Amniotic epithelial cell (primary cell): ENCODE measurements at places on chromosomes 16 and 17.

DNA sequence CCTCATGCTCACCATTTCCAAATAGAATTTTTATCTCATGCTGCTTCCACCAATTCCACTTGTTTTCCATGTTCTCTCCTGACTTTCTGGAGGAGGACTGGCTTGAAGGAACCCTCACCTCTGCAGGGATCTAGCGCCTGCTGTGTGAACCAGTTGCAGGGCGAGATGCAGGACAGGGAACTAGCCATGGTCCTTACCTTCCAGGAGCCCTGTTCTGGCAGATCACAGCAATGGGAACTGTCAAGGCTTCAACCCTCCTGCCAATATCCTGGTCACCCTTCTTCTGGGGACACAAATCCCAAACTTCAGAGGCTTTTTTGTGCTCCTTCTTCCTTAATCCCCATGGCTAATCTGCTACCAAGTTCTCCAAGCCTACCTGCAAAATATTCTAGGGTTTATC is 60.4 kb upstream of the MMP2 start:
- no peak for DNase-seq

GRCh38 chr17:47229535-47230443 is 20.6 kb downstream of the MYL4 start:
- DNase-seq: peak; percentile 94

DNA sequence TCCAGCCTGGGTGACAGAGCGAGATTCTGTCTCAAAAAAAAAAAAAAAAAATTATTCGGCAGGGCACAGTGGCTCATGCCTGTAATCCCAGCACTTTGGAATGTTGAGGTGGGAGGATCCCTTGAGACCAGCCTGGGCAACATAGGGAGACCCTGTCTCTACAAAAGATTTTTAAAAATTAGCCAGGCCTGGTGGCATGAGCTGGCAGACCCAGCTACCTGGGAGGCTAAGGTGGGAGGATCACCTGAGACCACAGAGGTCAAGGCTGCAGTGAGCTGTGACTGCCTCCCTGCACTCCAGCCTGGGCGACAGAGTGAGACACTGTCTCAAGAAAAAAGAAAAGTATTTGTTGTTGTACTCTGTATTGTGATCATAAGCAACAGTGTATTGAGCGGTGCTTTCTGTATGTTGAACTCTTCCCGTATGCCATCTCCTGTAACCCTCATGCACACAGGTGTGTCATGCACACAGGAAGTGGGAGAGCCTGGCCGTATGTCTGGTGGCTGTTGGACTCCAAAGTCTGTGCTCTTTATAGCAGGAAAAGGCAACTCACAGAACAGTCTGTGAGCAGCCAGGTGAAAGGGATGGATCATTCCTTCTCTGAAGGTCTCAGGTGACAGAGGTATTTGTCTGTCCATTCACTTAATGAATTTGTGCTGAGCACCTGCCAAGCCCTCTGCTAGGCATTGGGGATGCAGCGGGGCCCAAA is 17.1 kb downstream of the CDH1 start:
- no peak for DNase-seq

DNA sequence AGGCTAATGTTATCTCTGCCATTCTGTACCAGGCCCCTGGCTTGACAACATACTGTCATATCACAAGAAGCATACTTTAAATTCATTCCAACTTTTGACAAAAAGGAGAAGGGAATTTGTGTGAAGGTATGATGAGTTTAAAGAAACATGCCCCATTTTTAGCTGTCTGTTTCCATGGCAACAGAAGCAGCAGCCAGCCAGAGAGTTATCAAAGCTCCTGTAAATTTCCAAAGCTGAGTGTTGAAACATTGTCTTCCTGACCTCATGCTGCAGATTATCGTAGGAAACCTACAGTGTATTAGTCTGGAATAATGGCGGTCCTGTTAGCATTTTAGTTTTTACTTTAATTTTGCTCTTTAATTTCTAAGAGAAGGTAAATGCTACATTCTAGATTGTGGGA is 124.9 kb downstream of the MRTFB start:
- peak; percentile 67 for DNase-seq

- no peak for DNase-seq
Observed at GRCh38 chr17:33639103-33639880, 346.2 kb upstream of the ASIC2 start.

GRCh38 chr17:50265212-50265611 is 9.1 kb upstream of the TMEM92 start:
- DNase-seq: no peak

- DNase-seq: no peak
Observed at GRCh38 chr17:51734462-51734861, 424.1 kb downstream of the CA10 start.

DNA sequence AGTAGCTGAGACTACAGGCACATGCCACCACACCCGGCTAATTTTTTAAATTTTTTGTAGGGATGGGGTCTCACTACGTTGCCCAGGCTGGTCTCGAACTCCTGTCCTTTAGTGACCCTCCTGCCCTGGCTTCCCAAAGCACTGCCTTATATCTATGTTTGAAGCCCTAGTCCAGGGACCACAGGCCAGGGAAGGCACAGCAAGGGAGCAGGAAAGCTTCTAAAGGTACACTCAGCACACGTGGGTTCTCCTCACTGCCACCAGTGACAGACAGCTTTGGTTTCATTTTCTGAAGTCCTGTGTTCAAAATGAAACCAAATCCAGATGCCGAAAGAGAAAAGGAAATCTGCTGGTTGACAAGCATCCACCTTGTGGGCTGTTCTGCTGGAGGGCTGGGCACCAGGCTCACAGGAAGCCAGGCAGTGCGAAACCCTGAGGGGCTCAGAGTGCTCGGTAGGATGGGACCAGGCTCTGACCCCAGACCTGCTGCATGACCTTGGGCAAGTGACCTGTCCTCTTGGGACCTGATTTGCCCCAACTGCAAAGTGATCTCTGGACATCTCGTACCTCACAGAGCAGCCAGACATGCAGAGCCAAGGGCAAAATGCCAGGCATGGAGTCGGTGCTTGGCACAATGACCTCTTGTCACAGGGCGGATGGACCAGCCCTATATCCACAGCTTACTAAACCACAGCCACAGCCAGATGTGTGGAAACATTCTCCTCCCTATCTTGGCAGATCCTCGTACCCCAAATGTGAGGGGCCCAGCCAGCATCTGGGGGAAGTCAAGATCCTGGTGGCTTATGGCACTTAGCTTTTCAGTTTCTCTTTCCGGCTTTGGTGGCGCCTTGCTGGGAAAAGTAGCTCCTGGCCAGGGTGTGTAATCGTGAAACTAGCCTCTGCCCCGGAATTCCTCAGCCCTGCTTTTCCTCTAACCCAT is 2.8 kb upstream of the SOCS1 start:
- DNase-seq: no peak

- DNase-seq: no peak
Observed at GRCh38 chr16:69820926-69821541, 58.9 kb downstream of the WWP2 start.

GRCh38 chr17:40777459-40777858 is 4.9 kb downstream of the KRT27 start:
- DNase-seq: no peak

- peak; percentile 31 for DNase-seq
Observed at GRCh38 chr16:86195863-86196630, 297.1 kb downstream of the IRF8 start.

- DNase-seq: peak; percentile 73
Observed at GRCh38 chr17:69539781-69540319, 125.4 kb downstream of the MAP2K6 start.

DNA sequence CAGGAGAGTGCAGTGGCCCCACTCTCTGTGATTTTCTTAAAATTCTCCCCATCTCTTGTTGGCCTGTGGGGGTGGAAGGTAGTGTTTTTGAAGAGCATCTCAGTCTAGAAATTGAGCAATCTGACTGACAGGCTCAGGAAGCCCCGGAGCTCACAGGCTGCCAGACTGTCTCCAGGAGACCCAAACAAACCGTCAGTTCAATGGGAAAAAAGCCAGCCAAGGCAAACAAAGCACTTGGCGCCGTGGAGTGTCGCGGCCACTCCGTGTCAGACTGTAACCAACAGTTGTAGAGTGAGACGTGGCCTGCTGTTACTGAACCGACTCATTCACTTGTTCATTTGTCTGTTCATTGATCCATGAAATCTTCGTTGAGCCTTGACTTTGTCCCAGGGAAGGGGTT is 33.7 kb downstream of the RGS9 start:
- DNase-seq: peak; percentile 24

DNA sequence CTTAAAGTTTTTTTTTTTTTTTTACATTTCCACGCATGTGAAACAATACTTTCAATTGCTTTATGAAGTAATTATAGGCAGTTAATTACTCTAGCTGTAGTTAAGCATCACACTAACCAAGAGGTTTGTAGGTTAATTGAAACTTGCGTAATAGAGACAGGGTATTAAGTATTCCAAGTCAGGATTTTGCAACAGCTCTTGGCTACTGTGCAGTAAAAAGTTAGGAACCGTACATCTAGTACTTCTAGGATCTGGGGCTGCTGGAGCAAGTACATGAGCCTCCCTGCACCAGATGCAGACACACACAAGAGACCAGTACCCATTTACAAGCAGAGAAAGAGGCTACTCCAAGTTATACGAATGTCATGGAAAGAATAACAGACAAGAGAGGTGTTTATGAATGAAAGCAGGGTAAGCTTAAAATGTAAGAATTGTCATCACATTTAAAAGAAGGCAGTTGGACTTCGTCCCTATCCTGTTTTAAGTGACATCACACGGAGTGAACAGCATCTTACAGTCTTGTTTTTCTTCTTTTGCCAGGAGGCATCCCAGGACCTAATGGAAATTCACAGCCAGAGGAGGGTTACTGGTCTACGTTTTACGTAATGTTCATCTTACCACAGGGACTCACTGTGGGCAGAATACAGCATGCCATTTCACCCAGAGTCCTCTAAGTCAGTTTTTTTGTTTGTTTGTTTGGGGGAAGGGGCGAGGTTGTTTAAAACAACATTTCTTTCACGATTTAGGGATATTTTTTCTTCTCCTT is 379.6 kb upstream of the PSMD7 start:
- DNase-seq: no peak

DNA sequence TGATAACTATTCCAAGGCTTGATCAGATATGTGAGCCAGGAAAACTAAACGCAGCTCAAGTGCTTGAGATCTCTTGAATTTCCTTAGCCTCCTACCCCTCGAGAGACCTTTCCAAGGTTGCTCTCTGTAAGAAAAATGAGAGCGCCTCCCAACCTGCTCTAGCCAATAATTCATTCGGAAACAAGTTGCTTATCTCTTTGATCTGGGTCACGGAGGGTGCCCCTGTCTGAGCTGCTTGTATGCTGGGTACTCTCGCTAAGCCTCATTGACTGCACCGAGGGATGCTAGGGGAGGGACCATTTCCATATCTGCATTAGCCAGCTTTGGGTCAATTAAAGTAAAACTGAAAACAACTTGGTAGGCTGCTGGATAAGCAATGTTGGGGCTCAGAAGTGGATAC is 70.1 kb upstream of the SHISA6 start:
- DNase-seq: no peak

- DNase-seq: no peak
Observed at GRCh38 chr16:53565296-53565863, 62.4 kb upstream of the AKTIP start.

DNA sequence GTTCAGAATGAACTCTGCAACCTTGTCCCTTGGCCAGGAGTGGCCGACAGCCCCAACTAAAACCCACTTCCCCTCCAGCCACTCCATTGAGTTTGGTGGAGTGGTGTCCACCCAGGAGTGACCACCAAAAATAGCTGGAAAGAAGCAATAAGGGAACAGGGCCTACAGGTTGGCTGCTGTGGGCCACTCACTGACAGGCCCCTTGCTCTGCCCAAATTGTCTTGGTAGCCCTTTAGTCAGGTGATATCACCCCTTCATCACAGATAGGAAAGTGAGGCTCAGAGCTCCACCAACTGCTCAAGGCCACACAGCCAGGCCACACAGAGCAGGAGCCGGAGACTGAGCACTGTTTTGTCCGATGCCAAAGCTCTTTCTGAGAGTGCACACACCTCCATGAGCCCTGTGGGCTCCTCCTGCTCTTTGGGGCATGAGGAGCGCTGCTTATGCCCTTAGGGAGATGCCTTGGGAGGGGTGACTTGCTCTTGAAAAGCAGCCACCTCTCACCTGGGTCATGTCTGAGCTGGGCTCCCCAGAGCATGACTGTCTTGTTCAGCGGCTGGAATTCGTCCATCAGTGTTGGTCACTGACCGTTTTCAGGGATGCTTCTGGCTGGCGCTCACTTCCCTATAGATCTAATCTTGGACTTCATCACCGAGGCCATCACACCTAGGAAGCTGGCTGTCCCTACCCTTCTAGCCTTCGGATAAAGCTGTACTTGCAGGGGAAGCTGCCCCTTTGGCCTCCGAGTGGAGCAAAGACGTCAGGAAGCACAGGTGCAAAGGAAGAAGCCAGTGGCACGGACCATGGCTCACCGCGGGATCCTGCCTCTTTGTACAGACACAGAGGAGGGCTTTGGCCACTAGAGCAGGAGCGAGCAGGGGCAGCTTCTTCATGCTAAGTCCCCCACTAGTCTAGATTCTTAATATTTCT is 186.0 kb upstream of the ZNF469 start:
- no peak for DNase-seq

DNA sequence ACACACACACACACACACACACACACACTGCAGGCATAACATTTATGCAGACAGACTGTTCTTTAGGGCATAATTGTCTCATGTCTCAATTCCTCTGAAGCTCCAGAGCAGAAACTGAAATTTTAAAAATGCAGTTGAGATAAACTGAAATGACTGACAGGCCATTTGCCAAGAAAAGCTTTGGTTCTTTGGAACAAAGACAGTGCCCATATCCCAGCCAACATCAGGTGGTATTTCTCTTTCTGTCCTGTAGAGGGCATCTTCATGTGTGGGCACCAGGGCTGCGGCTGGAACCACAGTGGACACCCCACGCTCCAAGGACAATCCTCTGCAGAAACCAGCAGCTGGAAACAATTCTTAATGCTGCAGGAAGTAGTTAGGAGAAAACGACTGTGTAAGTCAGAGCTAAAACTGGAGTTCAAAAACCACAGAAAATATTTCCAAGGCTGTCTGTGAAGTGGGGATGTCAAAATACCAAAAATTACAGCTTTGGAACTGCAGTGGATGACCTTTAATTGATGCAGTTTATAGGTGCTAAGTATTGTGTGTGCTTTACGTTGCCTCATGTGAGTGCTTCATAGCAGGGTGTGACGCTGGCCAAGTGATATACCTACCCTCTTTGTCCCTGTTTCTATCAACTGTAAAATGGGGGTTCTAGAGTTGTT is 10.6 kb upstream of the MEFV start:
- DNase-seq: peak; percentile 48

GRCh38 chr17:27353033-27353460 is 59.1 kb downstream of the WSB1 start:
- no peak for DNase-seq

DNA sequence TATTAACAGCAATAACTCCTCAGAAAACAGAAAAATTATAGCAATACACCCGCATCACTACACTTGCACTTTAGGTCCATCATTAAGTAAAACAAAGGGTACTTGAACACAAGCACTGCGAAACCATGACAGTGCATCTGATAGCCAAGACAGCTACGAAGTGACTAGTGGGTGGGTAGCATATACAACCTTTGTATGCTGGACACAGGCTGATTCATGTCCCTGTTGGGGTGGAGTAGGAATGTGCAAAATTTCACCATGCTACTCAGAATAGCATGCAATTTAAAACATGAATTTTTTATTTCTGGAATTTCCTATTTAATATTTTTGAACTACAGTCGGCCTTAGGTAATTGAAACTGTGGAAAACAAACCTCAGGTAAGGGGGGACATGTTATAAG is 2414.1 kb downstream of the TP53TG3F start:
- DNase-seq: no peak
